ENCODE measurements at places on chromosomes 11 and 22.

GRCh38 chr11:65663639-65664200 lies 1.0 kb upstream of the RELA start:
- DNase-seq, result no peak

GRCh38 chr22:46663436-46664100 lies 43.4 kb downstream of the GRAMD4 start:
- no peak for DNase-seq

- no peak for DNase-seq
Observed at GRCh38 chr11:17209939-17210245, 2.1 kb upstream of the PIK3C2A start.

- no peak for DNase-seq
Observed at GRCh38 chr11:57279116-57279515, 42.1 kb upstream of the APLNR start.

DNA sequence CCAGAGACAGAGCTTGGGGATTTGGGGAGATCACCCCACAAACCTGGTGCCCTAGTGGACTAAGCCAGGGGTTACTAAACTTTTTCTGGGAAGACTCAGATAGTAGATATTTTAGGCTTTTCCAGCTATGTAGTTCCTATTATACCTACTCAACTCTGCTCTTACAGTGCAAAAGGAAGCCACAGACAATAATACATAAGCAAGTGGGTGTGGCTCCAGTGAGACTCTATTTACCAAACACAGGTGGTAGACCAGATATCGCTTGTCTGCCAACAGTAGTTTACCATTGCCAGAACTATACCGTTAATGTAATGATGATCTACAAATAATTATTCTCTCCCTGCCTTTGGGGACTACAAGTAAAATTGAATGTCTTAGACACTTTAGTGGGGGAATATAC lies 6.9 kb downstream of the LDHC start:
- no peak for DNase-seq

- DNase-seq, result no peak
Observed at GRCh38 chr11:67381244-67381972, 8.0 kb upstream of the CLCF1 start.

GRCh38 chr11:84140386-84141169 lies 854.4 kb upstream of the CCDC90B start:
- no peak for DNase-seq

DNA sequence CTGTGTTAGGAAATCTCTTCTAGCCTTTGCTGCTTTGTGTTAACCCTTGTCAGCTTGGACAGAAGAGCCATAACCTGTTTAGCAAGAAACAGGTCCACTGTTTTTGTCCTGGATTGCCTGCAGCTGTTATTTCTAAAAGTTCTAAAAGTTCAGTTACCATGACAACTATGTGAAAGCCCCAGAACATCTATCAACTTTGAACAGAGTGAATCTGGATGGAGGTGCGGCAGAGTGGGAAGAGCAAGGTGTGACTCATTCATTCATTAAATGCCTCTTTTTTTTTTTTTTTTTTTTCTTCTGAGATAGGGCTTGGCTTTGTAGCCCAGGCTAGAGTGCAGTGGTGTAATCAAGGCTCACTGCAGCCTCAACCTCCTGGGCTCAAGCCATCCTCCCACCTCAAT lies 50.5 kb downstream of the RBX1 start:
- no peak for DNase-seq

- DNase-seq, result peak; percentile 46
Observed at GRCh38 chr22:35838855-35839576, 121.3 kb downstream of the APOL5 start.

DNA sequence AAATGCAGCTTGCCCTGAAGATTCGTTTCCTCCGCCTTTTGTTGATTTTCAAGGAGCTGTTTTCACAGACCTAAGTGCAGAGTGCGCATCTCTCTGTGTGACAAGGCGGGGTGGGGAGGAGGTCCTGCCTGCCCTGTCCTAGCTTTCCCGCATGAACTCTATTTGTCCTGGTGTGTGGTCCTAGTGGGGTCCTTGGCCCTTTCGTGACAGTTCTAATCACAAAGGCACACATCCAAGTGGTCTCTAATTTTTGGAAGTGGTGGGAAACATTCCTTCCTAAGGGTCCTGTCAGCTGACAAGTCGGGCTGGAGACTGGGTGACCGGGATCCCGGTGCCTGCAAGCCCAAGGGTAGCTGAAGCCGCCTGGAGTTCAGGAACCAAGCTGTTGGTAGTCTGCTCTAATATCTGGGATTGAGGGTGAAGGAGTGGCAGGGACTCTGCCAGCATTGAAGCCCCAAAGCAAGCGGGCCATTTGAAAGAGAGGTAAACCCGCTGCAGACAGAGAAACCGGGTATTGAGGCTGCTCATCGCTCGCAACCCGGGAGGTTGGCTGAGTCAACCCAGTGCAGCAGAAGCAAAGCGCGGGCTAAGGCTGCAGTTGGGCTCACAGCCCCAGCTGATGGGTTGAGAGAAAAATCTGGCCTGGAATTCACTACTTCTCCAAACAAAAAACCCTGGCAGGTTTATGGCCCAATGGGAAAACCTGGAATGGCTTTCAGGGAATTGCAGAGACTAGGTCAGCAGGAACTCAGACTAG lies 28.1 kb upstream of the FBXO3 start:
- DNase-seq, result peak; percentile 73

DNA sequence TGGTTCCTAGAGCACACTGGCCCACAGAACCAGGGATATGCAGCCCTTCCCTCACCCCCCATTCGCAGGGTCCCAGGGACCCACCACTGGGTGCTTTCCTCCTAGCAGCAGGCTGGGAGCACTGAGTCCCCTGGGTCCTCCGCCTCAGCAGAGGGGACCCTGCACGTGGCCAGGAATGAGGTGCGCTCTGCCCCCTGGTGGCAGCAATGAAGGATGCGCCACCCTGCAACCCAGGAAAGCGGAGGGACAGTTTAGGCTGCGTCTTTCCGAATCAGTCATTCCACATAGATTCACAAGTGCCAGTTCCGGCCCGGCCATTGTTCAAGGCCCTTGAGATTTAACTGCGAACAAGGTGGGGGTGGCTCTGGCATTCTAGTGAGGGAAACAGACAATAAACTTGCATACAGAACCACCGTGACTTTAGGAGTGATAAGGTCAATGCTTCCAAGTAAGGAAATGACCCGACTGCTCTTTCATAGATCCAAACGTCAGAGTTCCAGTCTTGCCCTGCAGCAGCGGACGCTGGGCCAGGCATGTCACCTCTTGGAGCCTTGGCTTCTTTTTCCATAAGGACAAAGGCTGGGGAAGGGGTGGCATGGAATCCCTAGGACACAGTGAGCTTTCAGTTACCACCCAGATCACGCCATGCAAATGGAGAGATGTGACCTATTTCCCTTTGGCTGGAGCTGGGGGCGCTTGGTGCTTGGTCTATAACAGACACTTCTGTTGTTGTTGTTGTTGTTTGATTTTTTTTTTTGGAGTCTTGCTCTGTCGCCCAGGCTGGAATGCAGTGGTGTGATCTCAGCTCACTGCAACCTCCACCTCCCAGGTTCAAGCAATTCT lies 7.7 kb downstream of the RIN1 start:
- DNase-seq, result peak; percentile 60

- DNase-seq, result no peak
Observed at GRCh38 chr22:38419121-38419857, 35.7 kb downstream of the KCNJ4 start.

DNA sequence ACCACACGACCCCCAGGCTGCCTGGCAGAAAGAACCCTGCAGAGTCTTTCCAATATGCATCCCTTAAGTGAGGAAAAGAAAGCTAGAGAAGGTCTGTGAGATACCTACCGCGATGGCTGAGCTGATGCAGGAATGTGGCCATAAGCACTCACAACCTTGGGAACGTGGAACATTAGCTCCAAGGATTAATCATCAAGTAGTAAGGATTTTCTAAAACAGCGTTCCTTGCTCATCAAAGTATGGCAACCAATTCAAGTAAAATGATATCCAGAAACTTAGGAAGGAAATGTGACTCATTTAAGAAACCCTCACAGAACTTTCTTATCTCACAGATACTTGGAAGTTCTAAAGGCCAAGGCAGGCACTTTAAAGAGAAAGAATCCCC lies 12.8 kb downstream of the PACSIN2 start:
- no peak for DNase-seq

- no peak for DNase-seq
Observed at GRCh38 chr22:35462498-35463230, 62.7 kb downstream of the MCM5 start.

DNA sequence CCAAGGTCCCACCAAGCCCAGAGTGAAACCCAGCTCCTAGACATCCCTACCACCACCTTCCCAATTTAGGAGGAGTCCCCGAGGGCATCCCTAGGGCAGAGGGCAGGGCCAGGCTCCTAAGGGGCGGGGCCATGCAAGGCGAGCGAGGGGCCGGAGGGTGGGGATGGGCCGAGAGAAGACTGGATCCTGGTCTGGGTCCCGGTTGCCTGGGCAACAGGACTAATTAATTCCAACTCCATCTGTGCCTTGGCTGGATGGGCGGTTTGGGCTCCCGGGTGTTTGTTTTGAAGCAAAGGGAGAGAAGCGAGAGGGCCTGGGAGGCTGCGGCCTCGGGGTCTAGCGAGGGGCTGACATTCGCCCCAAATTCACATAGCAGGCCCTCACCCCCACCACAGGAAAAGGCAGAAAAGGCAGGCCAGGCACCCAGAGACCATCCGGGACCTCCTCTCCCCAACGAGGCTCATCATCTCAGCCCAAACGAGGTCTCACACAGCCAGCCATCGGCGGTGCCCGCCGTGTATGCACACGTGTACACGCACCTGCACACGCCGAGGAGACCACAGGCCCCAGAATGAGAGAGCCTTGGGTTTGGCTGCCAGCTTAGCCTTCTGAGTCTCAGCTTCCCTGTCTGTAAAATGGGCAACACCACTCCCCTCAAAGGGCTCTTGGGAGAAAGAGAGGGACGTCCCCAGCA lies 23.9 kb downstream of the ELFN2 start:
- no peak for DNase-seq

DNA sequence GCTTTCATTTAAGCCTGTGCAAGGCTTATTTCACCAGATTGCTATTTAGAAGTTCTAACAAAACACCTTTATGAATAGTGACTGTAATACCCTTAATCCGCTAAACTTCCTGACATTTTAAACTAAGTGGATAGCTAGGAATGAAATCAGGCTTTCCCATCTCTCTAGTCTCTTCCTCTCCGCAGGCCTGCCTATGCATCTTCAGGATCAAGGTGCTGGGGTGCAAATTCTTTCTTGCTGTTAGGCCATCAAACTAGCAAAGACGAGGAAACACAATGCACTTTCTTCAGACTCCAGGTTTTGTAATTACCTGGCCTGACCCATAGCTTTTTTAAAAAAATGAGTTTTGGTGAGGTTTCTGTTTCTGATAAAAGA lies 149.4 kb downstream of the DBX1 start:
- DNase-seq, result no peak

- no peak for DNase-seq
Observed at GRCh38 chr11:131827430-131827829, 457.0 kb downstream of the NTM start.

- no peak for DNase-seq
Observed at GRCh38 chr11:113021111-113021510, 59.9 kb downstream of the NCAM1 start.

Data from NCI-H1092 (cell line).